ENCODE measurements at places on chromosomes 6 and 20. TPM values are rescaled to one million over a fixed set of nuclear protein-coding genes. Genes with fewer than 3 reads are reported as not detected.

- DNase-seq: no peak
Measured at GRCh38 chr6:97535800-97536199, 252.8 kb upstream of the MMS22L start.

PPP1R16B gene
- total RNA-seq: 15.8 TPM

MROH8 gene
- 4.9 TPM for total RNA-seq

GRCh38 chr6:19408331-19408730 lies 428.8 kb upstream of the ID4 start:
- no peak for DNase-seq

- DNase-seq: no peak
Measured at GRCh38 chr20:44765701-44766347, 20.2 kb downstream of the KCNK15 start.

GRCh38 chr20:50468378-50468798 lies 41.8 kb upstream of the PTPN1 start:
- no peak for DNase-seq

SIRPD gene
- total RNA-seq: not detected

CDH4 gene
- under 0.01 TPM for total RNA-seq

DNA sequence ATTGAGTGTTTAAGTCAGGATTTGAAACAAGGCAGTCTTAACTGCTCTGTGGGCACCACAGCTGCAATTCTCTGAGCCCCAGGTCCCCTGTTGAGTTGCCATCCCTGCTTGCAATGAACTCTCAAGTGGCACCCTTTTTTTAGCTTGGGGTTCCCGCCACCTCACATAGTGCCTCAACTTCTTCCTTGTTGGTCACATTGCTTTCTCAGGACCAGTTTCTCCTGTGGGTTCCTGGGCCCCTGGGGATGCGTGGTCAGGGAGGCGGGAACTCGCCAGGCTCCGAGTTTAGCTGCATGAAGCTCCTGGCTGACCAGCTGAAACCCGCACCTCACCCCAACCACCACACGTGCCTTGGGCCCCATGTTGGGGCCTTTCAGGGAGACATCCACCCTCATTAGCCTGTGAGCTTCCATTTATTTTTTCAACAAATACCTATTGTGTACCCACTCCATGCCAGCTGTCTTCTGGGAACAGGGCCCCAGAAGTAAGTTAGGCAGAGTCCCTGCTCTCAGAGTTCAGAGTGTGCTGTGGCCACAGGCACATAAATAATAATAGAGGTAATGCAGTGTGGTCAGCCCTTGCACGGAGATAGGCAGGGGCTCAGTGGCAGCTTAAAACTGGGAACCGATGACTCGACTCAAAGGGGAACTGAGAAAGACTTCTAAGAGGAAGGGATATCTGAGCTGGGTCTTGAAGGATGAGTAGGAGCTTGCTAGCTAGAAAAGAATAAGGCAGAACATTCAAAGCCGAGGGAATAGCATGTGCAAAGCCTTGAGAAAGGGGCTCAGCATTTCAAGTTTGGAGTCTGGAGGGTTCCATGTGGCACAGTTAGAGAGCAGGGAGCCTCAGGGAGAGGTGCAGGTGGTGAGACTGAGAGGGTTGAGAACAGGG lies 33.9 kb upstream of the FAM83D start:
- DNase-seq: no peak

DYNLT2 gene
- total RNA-seq: 2.7 TPM

RALGAPB gene
- 27.4 TPM for total RNA-seq

- no peak for DNase-seq
Measured at GRCh38 chr6:154233383-154233782, 123.2 kb downstream of the IPCEF1 start.

GRCh38 chr6:163183806-163184205 lies 230.7 kb upstream of the QKI start:
- DNase-seq: no peak

CENPB gene
- total RNA-seq: 106 TPM

DNAH8 gene
- not detected for total RNA-seq

DNA sequence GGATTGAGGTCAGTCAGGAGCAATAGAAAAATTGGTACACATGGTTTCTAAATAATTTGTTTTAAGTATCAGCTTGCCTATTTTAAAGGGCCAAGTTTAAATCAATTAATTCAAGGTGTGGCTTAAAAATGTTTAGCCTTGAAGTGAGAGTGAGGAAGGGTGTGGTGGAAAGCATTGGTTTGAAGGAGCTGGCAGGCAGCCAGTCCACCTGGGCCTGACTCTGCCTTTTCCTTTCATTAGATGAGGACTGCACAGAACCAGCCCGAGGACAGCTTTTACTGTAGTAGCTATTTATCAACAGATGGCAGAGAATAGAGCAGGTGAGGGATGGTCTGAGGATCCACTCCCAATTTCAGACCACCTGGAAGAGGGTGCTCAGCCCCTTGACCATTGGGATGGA lies 42.4 kb downstream of the DHX35 start:
- no peak for DNase-seq

GSTA2 gene
- total RNA-seq: not detected

- no peak for DNase-seq
Measured at GRCh38 chr20:34974246-34974645, 18.6 kb downstream of the MYH7B start.

DNA sequence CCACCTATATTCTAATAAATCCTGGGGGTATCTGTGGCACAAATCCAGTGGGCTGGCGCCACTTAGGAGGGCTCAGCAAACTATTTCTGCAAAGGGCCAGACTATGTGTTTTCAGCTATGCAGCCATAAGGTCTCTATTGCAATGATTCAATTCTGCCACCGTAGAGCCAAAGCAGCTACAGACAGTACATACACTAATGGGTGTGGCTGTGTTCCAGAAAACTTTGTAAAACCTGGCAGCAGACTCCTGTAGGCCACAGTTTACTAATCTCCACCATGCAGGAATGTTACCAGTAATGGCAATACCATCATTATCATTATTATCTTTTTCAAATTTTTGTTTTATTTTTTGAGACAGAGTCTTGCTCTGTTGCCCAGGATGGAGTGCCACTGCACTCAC lies 65.7 kb downstream of the SULF2 start:
- no peak for DNase-seq

GRCh38 chr6:10194816-10195672 lies 219.8 kb downstream of the TFAP2A start:
- no peak for DNase-seq

GRCh38 chr6:118101831-118102345 lies 194.8 kb downstream of the SLC35F1 start:
- no peak for DNase-seq

- no peak for DNase-seq
Measured at GRCh38 chr6:11050731-11051130, 6.6 kb upstream of the ELOVL2 start.

LST1 gene
- 3.2 TPM for total RNA-seq

DNA sequence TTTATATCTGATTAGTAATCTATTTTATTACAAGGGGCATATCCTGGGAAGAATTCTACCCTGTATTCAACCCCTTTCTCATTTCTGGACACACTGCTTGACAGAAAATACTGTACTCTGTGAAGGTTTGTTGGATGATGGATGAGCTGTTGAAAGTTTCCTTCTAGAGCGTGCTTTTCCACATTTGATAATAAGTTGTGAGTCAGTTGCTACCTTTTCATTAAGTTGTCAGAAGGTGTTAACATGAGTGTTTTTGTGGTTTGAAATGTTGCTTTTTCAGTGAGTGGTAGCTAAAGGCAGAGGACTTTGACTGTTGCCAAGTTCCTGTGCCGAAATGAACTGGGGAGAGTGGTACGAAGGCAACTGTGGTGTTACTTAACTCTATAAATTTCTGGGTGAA lies 3.9 kb upstream of the ECI2 start:
- no peak for DNase-seq

DNA sequence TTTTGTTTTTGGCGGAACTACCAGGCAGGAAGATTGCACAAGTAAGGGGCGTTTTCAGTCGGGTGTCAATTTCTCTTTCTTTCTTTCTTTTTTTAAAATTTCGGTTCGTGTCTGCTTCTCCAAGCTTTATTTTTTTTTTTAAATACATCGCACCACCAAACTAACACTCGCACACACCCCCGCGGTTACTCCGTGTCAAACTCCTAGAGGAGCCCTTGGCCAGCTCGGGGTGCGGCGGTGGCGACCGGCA lies 338 bp downstream of the UTRN start:
- peak; percentile 47 for DNase-seq

DNA sequence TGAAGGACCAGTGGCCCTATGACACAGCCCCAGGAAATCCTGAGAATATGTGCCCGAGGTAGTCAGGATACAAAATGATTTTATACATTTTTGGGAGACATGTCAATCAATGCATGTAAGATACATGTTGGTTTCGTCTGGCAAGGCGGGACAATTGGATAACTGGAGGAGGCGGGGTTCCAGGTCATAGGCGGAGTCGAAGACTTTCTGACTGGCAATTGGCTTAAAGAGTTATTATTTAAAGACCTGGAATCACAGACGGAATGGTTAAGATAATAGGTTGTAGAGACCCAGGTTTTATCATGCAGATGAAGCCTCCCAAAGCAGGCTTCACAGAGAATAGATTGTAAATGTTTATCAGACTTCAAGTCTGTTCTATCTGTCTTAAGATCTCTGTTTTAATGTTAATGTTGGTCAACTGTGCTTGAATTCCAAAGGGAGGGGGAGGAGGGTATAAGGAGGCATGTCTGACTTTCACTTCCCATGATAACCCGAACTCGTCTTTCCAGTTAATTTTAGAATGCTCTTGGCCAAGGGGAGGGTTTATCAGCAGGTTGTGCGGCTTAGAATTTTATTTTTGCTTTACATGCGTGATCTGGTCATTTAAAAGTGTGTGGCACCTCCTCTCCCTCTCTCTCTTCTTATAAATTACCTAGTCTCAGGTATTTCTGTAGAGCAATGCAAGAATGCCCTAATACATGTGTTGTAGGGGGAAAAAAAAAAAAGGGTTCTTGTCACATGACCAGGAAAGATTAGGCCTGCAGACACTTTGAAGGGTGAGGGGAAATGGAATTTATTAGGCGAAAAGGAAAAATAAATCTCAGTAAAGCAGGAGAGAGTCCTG lies 230.7 kb downstream of the NFATC2 start:
- DNase-seq: no peak

GRCh38 chr6:64685401-64685800 lies 1021.6 kb downstream of the EYS start:
- no peak for DNase-seq

DNA sequence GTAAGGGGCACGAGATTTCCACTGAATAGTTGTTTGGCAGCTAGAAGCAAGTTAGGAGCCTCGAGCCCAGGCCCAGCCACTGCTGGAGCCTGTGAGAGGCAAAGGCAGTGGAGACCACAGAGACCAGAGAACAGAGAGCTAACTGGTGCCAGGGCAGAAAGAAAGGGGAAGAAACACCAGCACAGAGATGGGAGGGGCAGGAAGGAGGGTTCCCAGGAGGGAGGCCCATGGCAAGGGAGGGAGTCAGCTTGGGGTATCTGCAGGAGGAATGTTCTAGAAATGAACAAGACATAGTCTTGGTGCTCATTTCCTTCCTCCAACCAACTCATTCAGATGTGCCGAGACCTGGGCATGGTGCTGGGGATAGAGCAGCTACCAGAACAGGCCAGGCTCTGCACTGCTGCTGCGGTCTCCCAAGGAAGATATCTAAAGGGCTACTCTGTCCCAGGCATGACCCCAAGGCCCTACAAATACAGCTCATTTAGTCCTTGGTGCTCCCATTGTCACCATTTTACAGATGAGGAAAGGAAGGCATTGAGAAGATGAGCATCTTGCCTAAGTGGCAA lies 10.7 kb downstream of the ANGPT4 start:
- DNase-seq: no peak

All from uterus (tissue), 4 donors.